ENCODE measurements at places on chromosomes 1 and 21. TPM values are rescaled to one million over a fixed set of nuclear protein-coding genes. Genes with fewer than 3 reads are reported as not detected.
A peak's percentile ranks its signal among the peaks of the same experiment; 100 is the strongest.

The ADORA1 gene
- total RNA-seq, result not detected

GRCh38 chr1:12284486-12284885 lies 54.7 kb downstream of the VPS13D start:
- no peak for DNase-seq

DNA sequence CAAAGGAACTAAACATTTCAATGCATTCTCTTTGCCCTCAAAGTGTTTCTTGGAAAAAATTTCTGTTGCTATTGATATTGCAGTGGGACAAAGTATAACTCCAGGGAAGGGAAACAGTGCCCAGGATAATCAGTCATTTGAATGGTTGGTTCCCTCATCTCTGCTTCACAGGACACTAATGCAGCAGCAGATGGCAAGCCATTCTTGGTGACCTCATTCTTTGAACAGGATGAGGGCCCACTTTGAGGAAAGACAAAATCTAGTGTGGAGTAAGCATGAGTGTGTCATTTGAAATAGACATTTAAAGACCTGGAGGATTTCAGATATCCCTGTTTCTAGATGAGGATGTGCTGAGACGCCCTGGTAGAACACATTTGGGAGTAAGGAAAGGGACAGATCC lies 32.3 kb downstream of the CHRM3 start:
- no peak for DNase-seq

DNA sequence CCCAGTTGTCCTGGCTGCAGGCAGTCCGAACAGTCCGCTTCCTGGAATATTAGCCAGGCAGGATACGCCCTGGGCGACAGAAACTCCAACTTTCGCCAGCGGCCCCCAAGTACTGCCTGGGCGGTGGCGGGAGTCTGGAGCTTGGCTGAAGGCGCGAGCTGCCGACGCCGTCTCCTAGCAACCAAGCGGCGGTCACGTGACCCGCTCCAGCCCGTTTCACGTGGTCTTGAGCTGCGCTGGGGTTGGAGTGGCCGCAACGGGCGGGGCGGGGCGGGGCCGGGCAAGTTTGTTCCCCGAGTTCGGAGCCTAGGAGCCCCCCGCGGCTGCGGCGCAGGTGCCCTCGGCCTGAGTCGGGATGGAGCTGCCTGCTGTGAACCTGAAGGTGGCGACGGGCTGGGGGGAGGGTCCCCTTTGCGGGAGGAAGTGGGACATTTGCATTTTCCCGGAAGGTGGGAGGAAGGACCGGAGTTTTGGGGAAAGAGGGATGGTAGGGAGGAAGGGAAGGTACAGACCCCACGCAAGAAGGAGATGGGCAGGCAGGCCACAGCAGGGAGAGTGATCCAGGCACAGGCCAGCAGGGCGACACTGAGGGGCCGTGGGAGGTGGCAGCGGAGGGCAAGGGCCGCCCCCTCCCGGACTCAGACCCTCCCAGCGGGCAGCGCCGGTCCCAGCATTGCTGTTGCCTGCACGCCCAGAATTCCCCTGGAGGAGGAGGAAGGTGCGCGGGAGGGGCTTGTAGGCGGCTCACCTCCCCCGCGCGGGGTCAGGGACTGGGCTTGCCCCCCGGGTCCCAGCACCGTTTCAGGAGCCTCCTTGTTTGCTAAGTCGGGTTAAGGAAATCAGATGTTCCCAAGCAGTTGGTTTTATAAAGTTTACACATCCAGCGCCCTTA lies at the start of gene AGTRAP:
AGTRAP (plus strand) TSS at position 283 of the 892 bp plus-strand sequence; CDS start at position 356, 73 bp downstream.
- DNase-seq, result peak; percentile 97

The DSCAM gene
- not detected for total RNA-seq

The HCRTR1 gene
- not detected for total RNA-seq

The CRYBG2 gene
- not detected for total RNA-seq
